Esophagus squamous epithelium (tissue), 5 donors: ENCODE measurements at places on chromosomes 4 and X. TPM values are rescaled to one million over a fixed set of nuclear protein-coding genes. Genes with fewer than 3 reads are reported as not detected.

DNA sequence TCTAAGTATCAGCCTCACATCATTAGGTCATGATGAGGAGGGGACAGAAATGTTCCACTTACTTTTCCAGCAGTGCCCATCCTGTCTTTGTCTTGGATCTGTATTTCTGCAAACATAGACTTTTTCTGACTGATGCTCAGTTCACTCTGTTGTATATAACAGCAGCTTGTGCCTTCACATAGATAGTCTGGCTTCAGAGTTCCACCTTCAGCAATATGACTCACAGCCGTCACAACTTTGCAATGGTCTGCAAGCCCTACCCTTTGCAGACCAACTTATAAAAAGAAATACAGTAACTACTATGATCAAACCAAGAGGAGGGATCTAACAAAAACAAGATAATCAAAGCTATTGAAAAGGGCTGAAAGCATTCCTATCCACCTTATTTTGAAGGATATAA is at the start of gene ADH7:
ADH7 (minus strand) TSS at position 189 of the 400 bp plus-strand sequence; CDS start at position 80, 109 bp downstream.
- DNase-seq: no peak
- peak within 1 kb of the TSS; percentile 48 for H3K4me3 ChIP-seq
- H3K27me3 ChIP-seq: no peaks in the 10 kb centered on the region

DNA sequence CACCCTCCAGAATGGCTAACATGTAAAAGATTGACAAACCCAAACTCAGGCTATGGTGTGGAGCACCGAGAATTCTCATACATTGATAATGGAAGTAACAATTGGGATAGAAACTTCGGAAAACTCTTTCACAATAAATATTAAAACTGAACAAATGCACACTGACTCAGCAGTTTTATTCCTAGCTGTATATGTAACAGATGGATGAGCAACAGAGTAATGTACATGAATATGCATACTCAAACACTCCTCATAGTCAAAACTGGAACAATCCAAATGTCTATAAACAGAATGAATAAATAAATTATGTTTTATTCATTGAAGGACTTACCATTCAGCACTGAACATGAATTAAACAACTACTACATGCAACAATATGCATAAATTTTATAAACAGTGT is 37.1 kb upstream of the PDE5A start:
- H3K4me3 ChIP-seq: no peak overlapping the region
- no peaks in the 10 kb centered on the region for H3K36me3 ChIP-seq
- H3K27ac ChIP-seq: no peak overlapping the region
- H3K4me1 ChIP-seq: peaks cover 8% of the 10 kb centered on the region

GRCh38 chr4:6056976-6057766 is 38.9 kb upstream of the C4orf50 start:
- no peak overlapping the region for H3K27ac ChIP-seq
- H3K4me3 ChIP-seq: no peak overlapping the region
- no peak for DNase-seq

GRCh38 chrX:8673201-8673600 is 58.7 kb downstream of the ANOS1 start:
- H3K4me1 ChIP-seq: no peaks in the 10 kb centered on the region
- H3K4me3 ChIP-seq: no peak overlapping the region
- no peak for DNase-seq
- H3K36me3 ChIP-seq: no peaks in the 10 kb centered on the region

- no peak overlapping the region for H3K27ac ChIP-seq
- H3K27me3 ChIP-seq: no peaks in the 10 kb centered on the region
- no peaks in the 10 kb centered on the region for H3K36me3 ChIP-seq
- H3K4me3 ChIP-seq: no peak overlapping the region
- H3K4me1 ChIP-seq: no peaks in the 10 kb centered on the region
Observed at GRCh38 chr4:174581901-174582300, 59.6 kb upstream of the HPGD start.

GRCh38 chr4:87844452-87844851 is 11.7 kb downstream of the MEPE start:
- H3K4me3 ChIP-seq: no peak overlapping the region
- H3K27me3 ChIP-seq: no peaks in the 10 kb centered on the region
- DNase-seq: no peak
- no peaks in the 10 kb centered on the region for H3K36me3 ChIP-seq
- peaks cover 5% of the 10 kb centered on the region for H3K4me1 ChIP-seq
- H3K27ac ChIP-seq: no peak overlapping the region

DNA sequence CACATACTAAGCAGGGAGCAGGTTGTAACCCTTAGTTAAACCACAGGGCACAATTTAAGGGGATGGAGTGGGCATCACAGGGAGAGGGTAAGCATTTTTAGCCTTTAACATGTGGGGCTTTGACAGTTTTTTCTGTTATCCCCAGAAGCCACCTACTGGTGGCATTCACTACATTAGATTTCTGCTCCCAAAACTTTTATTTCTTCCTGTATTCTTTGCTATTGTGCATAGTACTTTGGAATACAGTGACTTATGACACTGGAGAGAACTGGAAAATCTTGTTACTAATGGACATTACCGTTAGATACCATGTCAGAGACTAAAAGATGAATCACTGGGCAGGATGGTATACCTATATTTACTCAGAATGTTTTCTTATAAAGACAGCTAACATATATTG is 7.3 kb downstream of the TRIM75 start:
- no peaks in the 10 kb centered on the region for H3K27me3 ChIP-seq
- no peaks in the 10 kb centered on the region for H3K4me1 ChIP-seq
- no peak for DNase-seq
- no peaks in the 10 kb centered on the region for H3K36me3 ChIP-seq
- H3K4me3 ChIP-seq: no peak overlapping the region

DNA sequence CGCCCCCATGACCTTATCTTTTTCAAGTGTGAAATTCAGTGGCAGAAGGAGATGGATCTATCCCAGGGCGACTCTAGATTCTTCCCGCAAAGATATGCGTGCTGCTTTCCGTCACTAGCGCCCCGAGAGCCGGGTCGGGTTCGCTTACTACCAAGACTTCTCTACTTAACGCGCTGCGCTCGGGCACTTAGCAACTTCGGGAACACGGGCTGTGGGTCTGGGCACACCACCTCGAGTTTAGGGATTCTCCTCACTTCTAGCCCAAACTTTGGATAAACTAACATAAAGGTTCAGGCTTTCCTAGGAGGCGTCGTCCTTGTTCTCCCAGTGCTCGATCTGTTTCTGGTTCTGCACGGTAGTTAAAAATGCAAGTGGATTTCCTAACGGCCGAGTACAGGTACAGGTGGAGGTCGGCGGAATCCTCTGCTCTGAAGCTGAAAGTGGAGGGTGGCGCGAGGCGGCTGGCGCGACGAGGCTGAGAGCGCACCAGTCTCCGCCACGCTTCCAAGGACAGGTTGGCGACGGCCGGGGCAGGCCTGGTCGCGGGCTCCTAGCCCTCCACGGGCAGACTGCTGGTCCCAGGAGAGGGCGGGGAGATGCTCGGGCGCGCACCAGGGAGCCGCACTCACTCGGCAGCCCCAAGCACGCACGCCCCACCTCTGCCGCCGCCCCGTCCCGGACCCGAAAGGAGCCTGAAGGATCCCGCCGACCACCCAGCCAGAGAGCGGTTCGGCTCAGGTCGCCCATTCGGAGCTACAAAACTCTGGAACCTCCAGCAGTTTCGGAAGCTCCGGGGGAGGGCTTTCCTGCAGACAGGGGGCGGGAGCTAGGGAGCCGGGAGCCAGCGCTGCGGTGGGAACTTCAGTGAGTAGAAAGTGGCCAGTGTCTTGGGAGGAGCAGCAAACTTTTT is 100.8 kb upstream of the TENM3 start:
- no peak for DNase-seq
- H3K36me3 ChIP-seq: no peaks in the 10 kb centered on the region
- peak overlapping the region; percentile 47 for H3K4me3 ChIP-seq
- peaks cover 3% of the 10 kb centered on the region for H3K4me1 ChIP-seq

GRCh38 chr4:26820346-26820745 is 40.3 kb upstream of the STIM2 start:
- peaks cover 13% of the 10 kb centered on the region for H3K4me1 ChIP-seq
- H3K4me3 ChIP-seq: no peak overlapping the region
- no peak for DNase-seq
- H3K27ac ChIP-seq: no peak overlapping the region
- no peaks in the 10 kb centered on the region for H3K36me3 ChIP-seq

Gene CLGN
- total RNA-seq: 1.2 TPM
